ENCODE measurements at places on chromosomes 1 and 21. TPM values are rescaled to one million over a fixed set of nuclear protein-coding genes. Genes with fewer than 3 reads are reported as not detected.

SLC9C2 gene
- 0.93 TPM for total RNA-seq

RAB25 gene
- total RNA-seq = 52.6 TPM

DNA sequence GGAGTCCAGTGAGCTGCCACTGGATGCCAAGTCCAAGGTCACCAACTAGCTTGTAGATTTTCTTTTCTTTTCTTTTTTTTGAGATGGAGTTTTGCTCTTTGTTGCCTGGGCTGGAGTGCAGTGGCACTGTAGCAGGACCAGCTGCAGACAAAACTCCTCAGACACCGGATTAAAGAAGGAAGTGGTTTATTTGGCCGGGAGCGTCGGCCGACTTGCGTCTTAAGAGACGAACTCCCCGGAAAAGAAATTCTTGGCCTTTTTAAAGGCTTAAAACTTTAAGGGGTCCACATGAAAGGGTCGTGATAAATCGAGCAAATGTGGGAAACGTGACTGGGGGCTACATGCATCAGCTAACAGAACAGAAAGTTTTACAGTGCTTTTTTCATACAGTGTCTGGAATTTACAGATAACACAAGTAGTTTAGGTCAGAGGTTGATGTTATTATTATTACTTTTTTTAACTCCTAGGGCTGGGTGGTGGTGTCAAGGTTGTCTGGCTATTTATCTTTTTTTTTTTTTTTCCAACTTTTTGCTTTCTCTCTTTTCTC is 36.4 kb upstream of the CFAP126 start:
- H3K4me1 ChIP-seq = peaks cover 12% of the 10 kb centered on the region
- H3K36me3 ChIP-seq = no peaks in the 10 kb centered on the region
- no peak for DNase-seq
- no peak overlapping the region for H3K4me3 ChIP-seq
- H3K27ac ChIP-seq = no peak overlapping the region

- H3K4me3 ChIP-seq = peak overlapping the region; percentile 36
- H3K27me3 ChIP-seq = peaks cover 73% of the 10 kb centered on the region
- peaks cover 27% of the 10 kb centered on the region for H3K4me1 ChIP-seq
- no peaks in the 10 kb centered on the region for H3K36me3 ChIP-seq
- no peak overlapping the region for H3K27ac ChIP-seq
These were observed 219 bp downstream of the CELF3 start for GRCh38 chr1:151716405-151716762.

- peaks cover 21% of the 10 kb centered on the region for H3K27me3 ChIP-seq
- DNase-seq = no peak
- no peaks in the 10 kb centered on the region for H3K36me3 ChIP-seq
- no peak overlapping the region for H3K27ac ChIP-seq
These were observed 6.3 kb upstream of the PLD5 start for GRCh38 chr1:242530761-242531160.

DNA sequence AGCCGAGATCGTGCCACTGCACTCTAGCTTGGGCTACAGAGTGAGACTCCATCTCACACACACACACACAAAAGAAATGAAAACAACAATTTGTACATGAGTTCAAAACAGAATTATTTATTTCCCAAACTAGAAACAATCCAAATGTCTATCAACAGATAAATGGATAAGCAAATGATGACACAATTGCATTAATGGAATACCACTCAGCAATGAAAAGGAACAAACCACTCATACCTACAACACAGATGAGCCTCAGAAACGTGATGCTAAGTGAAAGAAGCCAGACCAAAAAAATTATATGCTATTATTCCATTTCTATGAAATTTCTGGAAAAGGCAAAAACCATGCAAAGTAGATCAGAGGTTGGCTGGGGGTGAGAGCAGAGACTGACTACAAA is 2.0 kb upstream of the PGD start:
- DNase-seq = no peak
- no peak overlapping the region for H3K27ac ChIP-seq
- H3K36me3 ChIP-seq = peaks cover 10% of the 10 kb centered on the region
- no peaks in the 10 kb centered on the region for H3K27me3 ChIP-seq
- peak overlapping the region; percentile 16 for H3K4me3 ChIP-seq
- H3K4me1 ChIP-seq = peaks cover 23% of the 10 kb centered on the region

GRCh38 chr1:179156026-179156425 is 73.5 kb downstream of the ABL2 start:
- no peak overlapping the region for H3K27ac ChIP-seq
- peaks cover 11% of the 10 kb centered on the region for H3K4me1 ChIP-seq
- H3K27me3 ChIP-seq = no peaks in the 10 kb centered on the region
- DNase-seq = no peak

GRCh38 chr1:62800825-62801306 is 16.9 kb downstream of the ATG4C start:
- no peak overlapping the region for H3K27ac ChIP-seq
- H3K4me1 ChIP-seq = no peaks in the 10 kb centered on the region
- H3K36me3 ChIP-seq = peaks cover 3% of the 10 kb centered on the region
- no peak overlapping the region for H3K4me3 ChIP-seq
- no peak for DNase-seq

DNA sequence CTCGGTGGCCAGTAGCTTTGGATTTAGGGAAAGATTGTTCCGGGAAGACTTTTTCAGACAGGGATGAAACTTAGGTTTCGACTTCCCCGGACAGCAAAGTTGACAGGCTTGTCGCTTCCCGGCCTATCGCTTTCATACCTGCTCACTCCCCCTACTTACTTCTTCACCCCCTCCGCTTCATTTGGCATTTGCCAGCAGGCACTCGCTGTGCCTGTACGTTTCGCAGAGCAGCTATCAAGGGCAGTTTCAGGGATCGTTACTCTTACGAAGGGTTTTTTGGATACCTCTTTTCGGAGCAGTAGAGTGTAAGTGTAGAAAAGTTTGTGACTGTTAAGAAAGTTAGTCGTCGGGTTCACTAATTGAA is 393 bp downstream of the BLZF1 start:
- peaks cover 15% of the 10 kb centered on the region for H3K36me3 ChIP-seq
- H3K4me3 ChIP-seq = no peak overlapping the region
- H3K4me1 ChIP-seq = peaks cover 6% of the 10 kb centered on the region
- no peak overlapping the region for H3K27ac ChIP-seq
- DNase-seq = no peak

DNA sequence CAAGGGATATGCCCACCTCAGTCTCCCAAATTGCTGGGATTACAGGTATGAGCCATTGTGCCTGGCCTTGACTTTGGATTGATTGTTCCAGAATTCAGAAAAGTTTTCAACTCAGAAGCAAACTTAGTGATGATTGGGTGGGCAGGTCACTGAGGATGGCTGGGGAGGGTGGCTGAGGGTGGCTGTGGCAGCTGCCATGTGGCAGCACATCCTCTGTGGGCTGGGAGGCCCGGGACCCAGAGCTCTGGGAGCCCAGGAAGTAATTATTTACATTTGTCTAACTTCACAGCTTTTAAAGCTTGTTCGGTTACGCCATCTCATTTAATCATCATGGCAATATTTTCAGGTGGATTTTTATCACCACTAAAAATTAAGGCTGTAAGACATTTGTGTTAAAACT is 76.1 kb downstream of the SCCPDH start:
- H3K4me1 ChIP-seq = peaks cover 11% of the 10 kb centered on the region
- no peak overlapping the region for H3K4me3 ChIP-seq
- no peaks in the 10 kb centered on the region for H3K36me3 ChIP-seq
- DNase-seq = no peak

DNA sequence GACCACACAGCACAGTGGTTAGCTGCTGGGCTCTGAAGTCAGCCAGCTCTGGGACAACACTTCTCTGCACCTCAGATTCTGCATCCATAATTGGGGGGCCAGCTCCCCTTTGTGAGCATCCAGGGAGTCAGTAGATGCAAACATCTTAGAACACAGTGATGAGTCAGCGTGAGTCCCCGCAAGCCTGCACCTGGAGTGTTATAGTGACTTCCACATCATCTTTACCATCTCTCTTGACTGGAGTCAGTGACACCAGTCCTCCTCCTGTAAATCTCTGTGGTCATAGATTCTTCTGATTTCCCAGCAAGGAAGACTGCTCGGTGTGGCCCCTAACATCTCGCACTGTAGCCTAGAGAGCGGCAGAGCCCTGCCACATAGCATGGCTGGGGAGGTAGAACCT is 13.9 kb upstream of the EDN2 start:
- no peak overlapping the region for H3K4me3 ChIP-seq
- H3K27ac ChIP-seq = peak overlapping the region; percentile 87
- no peak for DNase-seq
- no peaks in the 10 kb centered on the region for H3K36me3 ChIP-seq
